ENCODE measurements at places on chromosomes 5 and 9.

GRCh38 chr5:62143268-62144229 is 162.5 kb upstream of the KIF2A start:
- no peak for DNase-seq

DNA sequence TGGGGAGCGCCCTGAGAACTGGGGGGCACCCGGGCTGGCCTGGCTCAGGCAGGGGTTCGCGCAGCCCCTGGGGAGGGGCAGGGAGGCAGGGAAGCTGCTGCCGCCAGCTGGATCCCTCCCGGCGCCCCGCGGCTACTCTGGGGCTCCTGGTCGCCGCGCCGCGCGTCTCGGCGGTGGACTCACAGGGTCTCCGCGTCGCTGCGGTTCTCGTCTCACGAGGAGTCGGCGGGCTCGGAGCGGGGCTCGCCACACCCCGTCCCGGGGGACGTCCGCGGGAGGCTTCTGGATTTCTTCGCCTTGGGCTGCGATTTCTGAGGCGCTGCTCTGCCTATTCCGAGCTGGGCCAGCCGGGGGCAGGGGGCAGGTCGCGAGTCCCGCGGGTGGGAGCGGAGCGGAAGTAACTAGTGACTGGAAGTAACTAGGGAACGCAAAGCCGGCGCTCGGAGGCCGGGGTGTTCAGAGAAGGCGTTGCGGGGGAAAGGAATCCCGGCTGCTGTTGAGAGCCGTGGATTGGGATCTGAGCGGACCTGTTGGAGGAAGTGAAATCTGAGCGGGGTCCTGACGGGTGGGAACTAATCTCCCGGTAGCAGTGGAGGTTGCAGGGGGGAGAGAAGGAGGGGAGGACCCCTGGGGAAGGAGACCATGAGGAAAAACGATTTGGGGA is 511 bp downstream of the CYSTM1 start:
- no peak for DNase-seq

- peak; percentile 52 for DNase-seq
These were observed 984 bp upstream of the MRPS2 start for GRCh38 chr9:135499326-135500070.

DNA sequence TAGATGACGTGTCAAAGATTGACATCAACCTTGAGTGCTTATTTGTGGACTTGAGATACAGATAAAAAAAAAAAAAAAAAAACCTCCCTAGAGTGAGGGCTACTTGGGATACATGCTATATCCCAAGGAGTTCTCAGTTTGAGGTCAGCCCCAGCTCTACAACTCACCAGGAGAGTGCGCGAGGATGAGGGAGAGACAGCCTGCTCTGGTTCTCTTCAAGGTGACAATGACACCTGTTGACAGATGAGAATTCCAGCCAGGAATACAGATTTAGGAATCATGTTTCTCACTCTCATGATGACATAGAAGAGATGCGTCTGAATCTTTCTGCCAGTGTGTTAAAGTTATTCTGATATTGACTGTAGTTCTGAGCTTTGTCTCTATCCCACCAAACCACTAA is 24.9 kb upstream of the ARHGAP26 start:
- no peak for DNase-seq

GRCh38 chr9:10003047-10003446 is 609.8 kb downstream of the PTPRD start:
- DNase-seq, result no peak

GRCh38 chr9:107158321-107158720 is 124.8 kb upstream of the RAD23B start:
- DNase-seq, result no peak

DNA sequence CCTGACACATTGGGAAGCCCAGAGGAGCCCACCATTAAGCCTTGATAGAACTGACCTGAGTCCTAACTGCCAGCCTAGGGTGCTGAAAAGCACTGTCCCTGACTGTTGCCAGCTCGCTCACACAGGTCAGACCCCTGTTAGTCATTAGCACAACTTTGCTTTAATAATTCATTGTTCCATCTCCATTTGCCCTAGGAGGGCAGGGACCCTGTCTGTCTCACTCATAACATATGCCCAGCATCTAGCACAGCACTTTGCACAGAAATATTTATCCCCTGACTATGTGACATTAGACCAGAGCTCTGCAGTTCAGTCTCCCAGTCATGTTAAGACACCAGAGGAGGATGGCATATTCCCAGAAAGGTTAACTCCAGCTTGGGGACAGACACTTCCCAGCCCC is 61.8 kb upstream of the STXBP1 start:
- no peak for DNase-seq

GRCh38 chr5:148641735-148642134 is 12.6 kb downstream of the HTR4 start:
- no peak for DNase-seq

- DNase-seq, result no peak
These were observed 51.9 kb downstream of the NIPAL4 start for GRCh38 chr5:157511651-157512644.

DNA sequence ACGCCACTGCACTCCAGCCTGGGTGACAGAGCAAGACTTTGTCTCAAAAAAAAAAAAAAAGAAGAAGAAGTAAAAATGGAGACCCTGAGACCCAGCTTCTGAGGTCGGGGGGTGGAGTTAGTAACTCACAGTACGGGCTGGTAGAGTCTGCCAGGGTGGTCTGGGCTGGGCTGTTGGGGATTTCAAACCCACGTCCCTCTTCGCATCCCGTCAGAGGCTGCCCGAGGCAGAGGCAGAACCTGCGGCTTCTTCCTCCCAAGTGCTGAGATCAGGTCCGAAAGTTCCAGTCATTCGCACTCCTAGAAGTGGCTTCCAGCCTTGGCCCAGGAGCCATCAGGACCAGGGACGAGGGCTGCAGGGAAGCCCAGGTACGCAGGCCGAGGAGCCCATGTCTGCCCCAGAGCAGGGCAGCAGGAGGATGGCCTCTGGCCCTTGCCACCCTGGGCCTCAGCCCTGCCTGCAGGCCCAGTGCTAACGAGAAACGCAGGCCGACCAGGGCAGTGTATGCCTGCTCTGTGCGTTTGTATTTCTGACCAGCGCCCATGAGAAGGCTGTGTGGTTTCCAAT is 9.9 kb upstream of the SLC2A6 start:
- no peak for DNase-seq

GRCh38 chr9:115604831-115605483 is 487.0 kb upstream of the TNC start:
- no peak for DNase-seq

GRCh38 chr5:151885138-151885908 is 39.3 kb downstream of the GLRA1 start:
- DNase-seq, result no peak

DNA sequence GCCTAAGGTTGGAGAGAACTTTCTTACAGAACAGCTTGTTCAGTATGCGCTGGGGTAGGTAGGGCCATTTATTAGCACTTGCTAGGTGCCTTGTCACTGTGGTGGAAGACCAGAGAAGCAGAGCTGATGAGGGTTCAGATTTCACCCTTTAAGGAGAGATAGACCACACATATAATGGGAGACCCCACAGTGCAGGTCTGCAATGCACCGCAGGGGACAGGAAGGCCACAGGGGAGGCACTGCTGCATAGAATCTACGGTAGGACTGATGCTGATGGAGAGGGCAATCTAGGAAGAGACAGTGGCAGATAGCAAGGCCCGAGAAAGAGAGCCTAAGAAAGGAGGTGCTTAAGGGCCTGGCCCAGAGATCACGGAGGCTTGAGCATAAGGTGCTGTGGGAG is 64.2 kb downstream of the PTPDC1 start:
- DNase-seq, result no peak

GRCh38 chr5:59139695-59140094 is 556.8 kb downstream of the RAB3C start:
- no peak for DNase-seq

DNA sequence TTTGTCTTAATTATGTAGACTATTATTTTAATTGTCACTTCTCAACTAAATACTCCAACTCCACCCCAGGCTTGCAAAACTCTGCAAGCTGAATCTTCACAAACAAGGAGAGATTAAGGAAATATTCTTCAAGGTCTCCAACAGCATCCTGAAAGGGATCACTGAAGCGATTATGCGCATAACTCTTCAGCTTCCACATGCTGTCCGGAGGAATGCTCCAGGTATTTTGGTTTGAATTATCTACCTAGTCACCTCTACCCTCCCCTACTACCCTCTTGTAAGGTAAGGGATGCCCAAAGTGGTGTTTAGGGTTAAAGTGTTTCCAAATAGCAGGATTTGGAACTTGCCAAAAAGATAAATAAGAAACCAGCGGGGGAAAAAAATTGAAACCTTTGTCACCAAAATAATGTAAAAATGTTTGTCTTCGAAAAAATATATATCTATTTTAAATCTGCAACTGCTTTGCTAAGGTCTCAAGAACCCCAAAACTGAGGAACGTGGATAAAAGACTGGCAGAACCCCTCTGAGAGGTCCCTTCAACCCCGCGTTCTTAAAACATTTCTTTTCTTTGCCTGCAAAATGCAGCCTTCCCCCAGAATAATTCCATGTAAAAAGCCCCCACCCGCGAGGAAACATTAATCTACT is 11.6 kb downstream of the PTCH1 start:
- DNase-seq, result no peak

DNA sequence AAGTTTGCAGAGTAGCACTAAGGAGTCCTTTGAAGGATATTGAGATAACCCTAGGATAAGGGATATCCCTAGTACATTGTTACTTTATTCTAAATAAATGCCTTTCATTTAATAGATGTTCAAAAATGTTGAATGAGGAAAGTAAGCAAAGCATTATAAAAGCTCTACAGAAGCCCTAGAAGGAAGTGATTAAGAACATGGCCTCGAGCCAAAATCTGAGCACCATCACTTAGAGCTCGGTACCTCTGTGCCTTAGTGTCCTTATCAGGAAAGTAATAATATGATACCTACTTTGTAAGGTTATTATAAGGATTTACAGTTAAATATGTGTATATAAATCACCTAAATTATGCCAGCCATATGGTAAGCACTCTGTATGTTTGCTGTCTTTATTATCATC is 242.6 kb downstream of the KIAA0825 start:
- no peak for DNase-seq

GRCh38 chr5:84274585-84275468 is 109.9 kb downstream of the EDIL3 start:
- no peak for DNase-seq

DNA sequence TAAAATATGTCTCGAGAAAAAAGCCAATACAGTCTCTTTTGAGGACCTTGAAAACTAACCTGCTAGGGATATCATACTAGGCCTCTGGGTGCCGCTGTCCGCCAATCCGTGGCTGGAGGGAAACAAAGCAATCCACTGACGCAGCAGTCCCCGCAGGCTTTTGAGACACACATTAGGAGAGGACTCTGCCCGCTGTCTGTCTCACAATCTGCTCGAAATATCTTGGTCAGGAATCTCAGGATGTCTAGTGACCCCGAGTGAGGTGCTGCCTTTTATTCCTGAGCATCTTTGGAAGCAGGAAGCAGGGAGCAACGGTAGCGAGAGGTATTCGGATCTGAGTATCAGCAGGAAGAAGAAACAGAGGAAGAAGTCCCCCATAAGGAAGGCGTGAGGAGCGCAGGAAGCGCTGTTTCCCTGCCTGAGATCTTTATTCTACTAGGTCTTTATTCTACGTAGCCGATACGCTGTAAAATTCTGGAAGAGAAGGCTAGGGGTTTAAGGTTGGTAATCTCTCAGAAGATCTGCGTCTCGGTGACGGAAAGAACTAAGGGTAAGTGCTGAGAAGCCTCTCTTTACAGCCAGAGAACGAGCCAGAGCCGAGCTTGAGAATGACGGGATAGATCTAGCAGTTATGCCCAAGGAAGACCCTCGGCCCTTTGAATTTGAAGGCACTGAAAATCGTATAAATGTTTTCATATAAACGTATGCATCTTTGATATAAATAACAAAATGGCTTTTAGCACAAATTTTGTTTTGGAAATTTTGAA is 4.0 kb upstream of the PCDHGA1 start:
- no peak for DNase-seq

DNA sequence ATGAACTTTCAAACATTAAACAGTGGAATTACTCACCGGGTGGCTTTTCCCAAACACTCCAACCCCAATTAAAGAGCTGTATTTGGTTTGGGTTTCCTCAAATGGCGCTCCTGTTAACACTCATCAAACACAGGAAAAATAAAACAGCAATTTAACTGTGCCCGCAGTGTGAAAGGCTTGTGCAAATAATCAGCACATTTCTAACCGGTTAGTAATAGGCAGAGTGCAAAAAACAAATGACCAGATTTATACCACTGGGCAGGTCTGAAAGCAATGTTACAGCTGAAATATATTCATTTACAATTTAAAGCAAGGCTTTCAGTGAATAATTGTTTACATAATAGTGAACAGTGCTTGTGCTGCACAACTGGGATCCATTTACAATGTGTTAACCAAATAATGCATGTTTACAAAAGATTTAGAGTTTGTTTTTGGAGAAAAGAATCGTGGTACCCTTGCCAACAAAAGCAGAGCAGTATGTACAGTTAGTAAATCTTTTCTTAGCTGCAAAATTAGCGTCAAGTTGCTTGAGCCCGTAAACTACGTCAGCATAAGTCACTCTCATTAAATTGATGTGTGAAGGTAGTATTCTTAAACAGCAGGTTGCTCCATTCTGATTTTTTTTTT is 662.9 kb upstream of the ZNF608 start:
- peak; percentile 39 for DNase-seq

DNA sequence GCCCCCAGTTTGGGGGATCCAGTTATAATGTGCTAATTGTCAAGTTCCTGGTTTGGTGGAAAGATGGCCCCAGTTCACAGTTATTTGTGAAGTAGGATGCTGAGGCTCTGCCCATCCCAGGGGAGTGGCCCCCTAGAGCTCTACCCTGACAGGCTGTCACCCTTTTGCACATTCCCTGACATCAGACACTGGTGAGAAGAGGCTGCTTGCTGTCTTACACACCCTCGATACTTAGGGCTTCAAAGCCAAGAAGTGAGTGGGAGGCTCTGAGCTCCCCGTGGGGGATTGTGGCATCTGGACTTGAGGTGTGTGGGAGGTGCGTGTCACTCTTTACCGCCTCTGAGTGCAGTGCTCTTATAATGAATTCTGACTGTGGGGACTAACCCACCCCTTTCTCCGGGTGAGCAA is 168.5 kb downstream of the DOCK2 start:
- no peak for DNase-seq

GRCh38 chr5:125365747-125366146 is 619.3 kb upstream of the ZNF608 start:
- no peak for DNase-seq

GRCh38 chr9:98550206-98550820 is 158.4 kb downstream of the GABBR2 start:
- no peak for DNase-seq

DNA sequence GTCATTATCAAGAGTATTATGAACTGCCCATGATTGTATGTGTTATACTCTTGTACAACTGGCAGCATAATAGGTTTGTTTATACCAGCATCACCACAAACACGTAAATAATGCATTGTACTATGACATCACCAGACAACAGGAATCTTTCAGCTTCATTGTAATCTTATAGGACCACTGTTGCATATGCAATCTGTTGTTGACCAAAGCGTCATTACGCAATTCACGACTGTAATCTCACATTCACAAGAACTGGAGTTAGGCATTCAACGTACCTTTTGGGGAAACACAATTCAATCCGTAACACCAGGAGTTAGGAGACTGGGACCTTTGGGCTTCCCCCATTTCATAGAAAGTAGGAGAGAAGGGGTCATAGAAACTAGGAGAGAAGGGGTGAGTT is 20.4 kb upstream of the ARSI start:
- DNase-seq, result no peak

- DNase-seq, result no peak
These were observed 1.3 kb upstream of the PDLIM4 start for GRCh38 chr5:132256086-132256782.

- no peak for DNase-seq
These were observed 3.2 kb downstream of the PIP5KL1 start for GRCh38 chr9:127927201-127927987.
